Astrocyte (in vitro differentiated cells and primary cell): ENCODE measurements at places on chromosomes 12 and 14. TPM values are rescaled to one million over a fixed set of nuclear protein-coding genes. Genes with fewer than 3 reads are reported as not detected.

DNA sequence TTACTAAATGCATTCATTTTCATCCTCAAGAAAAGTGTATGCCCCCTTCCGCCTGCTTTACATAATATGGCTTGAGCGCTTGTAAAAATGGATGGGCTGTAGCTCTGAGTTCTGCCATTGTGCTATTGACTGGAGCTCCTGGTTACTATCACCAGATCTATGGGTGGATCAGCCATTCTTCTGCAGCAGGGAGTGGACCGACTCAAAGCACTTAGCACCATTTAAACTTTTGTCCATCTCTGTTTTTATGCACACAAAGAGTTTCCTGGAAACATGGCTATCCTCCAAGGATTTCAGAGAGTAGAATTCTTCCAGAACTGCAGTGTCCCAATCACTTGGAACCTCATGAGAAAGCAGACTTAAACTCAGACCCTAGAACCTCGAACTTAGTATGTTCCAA is 4.5 kb upstream of the NUMB start:
- peak overlapping the region; percentile 15 for H3K4me3 ChIP-seq
- H3K36me3 ChIP-seq, result no peaks in the 10 kb centered on the region
- H3K4me1 ChIP-seq, result peaks cover 57% of the 10 kb centered on the region
- H3K27me3 ChIP-seq, result no peaks in the 10 kb centered on the region

DNA sequence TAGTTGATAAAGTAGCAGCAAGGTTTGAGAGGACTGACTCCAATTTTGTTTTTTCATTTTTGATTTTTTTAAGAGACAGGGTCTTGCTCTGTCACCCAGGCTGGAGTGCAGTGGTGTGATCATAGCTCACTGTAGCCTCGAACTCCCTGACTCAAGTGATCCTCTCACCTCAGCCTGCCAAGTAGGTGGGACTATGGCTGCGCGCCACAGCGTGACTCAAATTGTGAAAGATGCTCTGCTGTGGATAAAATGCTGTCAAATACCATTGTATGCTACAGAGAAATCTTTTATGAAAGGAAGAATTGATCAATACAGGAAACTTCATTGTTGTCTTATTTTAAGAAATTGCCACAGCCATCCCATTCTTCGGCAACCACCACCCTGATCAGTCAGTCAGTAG is 48.3 kb downstream of the SCN8A start:
- H3K27ac ChIP-seq, result no peak overlapping the region
- H3K4me1 ChIP-seq, result no peaks in the 10 kb centered on the region
- H3K27me3 ChIP-seq, result no peaks in the 10 kb centered on the region

DNA sequence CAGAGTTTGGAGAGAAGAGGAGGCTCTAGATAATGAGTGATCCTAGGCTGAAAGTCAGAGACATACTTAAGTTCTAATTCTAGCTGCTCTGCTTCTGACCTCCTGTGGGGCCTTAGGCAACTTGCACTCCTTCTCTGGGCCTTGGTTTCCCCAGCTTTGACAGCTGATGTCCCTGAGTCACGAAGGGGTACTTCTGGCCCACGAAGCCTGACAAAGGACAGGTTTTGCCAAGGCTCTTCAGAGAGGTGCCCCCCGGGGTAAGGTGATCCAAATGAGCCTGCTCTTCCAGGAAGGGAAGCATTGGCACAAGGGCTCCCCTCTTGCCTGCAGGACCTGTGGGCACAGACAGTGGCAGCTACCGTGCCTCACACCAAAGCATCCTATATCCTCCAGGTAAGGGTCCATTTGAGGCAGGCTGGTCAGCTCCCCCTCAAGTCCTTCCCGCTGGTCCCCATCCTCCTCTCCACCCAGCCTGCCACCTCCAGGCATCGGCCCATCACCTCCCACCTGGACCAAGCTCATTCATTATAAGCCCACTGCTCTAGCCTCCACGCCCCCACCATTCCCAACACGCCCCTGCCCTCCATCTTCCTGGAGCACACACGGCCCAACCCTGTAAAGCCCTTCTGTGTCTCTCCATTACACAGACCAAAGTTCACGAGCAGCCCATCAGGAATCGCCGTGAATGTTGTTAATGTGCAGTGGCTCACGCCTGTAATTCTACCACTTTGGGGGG is 1.9 kb upstream of the PPP1R13B start:
- no peak overlapping the region for H3K27ac ChIP-seq
- DNase-seq, result no peak
- H3K4me3 ChIP-seq, result no peak overlapping the region
- no peaks in the 10 kb centered on the region for H3K36me3 ChIP-seq

Gene PTPRR
- total RNA-seq, result 1.3 and 1.4 TPM in 2 replicates
